Stimulated activated CD8-positive, alpha-beta memory T cell treated with anti-CD3 and anti-CD28 coated beads, Interleukin-4, amount 100 ng/mL, for 1 hour (primary cell): ENCODE measurements at places on chromosomes 11 and 22.

DNA sequence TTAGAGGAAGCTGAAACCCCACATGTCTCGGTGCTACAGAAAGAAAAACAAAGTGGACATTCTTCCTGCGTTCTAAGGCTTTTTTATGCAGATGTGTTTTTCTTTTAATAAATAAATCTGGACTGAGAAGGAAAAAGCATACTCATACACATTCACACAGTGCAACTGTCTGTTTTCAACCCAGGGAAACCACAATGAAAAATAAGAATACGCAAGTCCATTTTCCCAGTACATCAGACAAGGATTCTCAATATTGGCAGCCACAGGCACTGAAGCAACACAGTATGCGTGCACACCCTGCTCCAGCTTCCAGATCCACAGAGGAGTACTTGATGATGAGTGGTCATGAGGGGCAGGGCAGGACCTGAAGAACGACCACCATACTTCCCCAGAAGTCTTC lies 86.9 kb downstream of the ETS1 start:
- no peak for DNase-seq

GRCh38 chr11:114075891-114076441 lies 16.5 kb downstream of the ZBTB16 start:
- no peak for DNase-seq

DNA sequence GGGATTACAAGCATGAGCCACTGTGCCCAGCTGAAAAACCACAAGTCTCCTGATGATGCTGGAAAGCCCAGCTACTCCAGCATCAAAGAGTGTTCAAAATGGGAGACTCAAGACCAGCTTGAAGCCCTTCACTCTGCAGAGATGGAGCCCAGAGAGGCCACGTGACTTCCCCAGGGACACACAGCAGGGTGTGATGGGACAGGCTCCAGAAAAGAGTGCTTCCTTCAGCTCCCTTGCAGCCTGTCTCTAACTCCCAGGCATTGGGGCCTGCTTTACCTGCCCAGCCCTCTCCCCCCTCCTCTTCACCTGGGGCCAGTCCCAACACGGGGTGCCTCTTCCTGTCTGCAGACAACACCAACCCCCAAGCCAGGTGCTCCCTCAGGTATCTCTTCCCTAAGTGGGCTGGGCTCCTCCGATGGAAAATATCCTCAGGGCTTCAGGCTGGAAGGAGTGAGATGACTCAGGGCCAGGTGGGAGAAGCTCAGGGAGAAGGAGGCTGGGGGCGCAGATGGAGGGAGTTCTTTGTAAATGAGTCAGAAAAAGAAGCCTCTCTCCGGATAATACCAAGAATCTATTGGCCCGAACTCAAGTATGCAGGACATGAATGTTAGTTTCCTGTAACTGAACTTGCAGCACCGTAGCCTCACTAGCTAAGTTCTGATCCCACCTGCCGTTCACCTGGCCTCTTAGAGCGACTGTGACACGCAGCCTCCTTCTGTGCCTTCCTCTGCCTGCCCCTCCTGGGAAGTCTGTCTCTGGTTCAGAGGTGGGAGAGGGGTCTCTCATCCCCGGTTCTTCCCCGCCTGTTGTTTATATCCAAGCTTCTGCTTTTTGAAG lies 326.6 kb downstream of the MN1 start:
- DNase-seq, result no peak

DNA sequence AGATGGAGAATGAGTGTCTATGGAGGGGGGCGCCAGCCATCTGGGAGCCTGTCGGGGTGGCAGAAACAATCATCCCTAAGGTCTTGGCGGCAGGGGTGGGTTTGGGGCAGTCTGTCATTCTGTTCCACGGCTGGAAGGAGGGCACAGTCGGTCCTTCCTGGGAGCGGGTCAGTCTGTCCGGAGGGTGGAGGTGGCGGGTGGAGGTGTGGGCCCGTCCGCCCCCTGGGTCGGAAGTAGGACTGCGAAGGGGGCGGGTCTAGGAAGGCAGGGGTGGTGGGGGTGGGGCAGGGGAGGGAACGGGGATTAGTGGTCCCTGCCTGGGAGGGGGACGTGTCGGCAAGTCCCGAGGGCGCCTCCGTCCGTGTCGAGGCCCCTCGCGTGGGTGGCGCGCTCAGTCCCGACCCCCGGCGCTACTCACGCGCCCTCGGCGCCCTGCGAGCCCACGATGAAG lies 461 bp downstream of the TBC1D10A start:
- DNase-seq, result no peak

DNA sequence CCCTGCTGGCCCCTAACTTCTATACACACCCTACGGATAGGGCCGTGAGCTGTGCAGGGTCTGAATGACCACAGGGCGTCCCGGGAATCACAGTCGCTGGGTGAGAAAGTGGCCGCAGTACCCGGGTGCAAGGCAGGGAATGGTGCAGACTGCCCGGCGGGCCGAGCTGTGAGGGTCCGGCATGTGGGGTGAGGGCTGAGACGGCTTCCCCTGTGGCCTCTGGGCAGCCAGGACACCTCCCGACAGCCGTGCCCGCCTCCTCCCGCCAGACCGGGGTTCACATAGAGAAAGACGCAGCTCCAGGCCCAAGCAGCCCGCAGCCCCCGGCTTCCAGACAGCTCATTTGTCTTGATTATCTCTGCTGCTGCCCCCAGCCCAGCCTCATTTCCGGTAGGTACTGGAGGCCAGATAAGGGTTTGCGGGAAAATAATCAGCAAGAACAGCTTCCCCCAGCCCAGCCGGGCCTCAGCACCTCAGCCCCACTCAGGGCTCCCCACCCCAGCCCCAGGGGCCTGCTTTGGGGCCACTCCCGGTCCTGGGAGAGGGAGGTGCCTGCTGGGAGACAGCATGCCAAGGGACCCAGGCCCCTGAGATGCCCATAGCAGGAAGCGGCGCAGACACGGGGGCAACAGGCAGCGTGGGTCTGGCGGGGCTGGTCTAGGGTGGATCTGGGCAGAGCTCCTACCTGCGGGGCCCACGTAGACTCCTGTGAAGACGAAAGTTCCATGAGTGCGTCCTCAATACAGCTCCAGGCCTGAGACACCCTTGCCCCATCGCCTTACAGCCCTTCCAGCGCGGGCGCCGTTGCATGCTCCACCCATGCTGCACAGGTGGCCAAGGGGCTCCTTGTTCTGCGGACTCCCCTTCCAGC lies 123.1 kb downstream of the BRD1 start:
- no peak for DNase-seq

DNA sequence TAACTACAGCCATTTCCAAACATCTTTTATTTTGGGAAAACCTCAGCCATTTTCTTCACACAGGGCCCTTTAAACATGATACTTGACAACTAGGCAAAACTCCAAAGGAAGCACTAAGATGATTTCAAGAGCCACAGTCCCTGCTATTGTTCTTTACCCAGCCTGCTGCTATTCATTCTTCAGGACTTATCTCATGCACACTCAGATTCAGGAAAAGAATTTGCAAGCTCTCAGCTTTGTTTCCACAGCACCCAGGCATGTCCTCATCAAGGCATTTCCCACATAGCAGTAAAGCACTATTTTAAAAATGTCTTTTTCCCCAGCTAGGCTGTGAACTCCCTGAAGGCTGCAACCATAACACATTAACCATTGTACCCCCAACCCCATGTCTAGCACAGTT lies 609.3 kb upstream of the CCDC90B start:
- no peak for DNase-seq

- DNase-seq, result no peak
These were observed 30.5 kb upstream of the FNBP4 start for GRCh38 chr11:47797633-47798032.

- DNase-seq, result no peak
These were observed 2.9 kb downstream of the CHID1 start for GRCh38 chr11:907668-908067.

DNA sequence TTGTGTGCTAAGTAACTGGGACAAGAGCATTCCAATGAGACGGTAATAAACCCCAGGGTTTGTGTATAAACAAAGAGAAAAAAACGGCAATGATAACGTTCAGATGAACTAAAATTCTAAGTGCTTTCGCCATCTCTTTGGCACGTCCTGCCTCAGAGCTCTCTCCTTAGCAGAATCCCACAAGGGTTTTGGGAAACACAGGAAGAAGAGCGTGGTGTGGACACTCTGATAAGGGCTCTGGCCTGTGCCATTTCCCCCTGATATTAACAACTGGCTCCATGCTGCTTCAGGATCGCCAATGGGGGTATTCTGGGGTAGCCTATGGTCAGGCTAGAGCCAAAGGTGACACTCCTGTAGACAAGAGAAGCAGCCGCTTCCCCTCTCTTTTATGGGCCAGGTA lies 18.4 kb downstream of the ABCC8 start:
- no peak for DNase-seq

DNA sequence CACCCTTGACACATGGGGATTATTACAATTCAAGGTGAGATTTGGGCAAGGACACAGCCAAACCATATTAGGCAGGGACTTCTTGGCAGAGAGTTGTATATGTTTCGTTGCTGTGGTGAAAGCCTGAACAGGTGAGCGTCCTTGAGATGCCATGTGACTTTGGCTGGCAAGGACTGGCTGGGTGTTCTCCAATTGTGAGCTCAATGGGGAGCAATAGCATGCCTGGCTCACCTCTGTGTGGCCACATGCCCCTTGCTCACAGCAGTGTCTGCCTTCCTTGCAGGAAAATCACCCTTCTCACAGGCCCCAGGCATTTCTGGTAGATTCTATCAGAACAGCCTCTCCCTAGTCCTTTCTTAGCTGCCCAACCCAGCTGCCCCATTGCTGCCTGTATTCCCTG lies 105.5 kb downstream of the PARVA start:
- DNase-seq, result no peak

- no peak for DNase-seq
These were observed 103.1 kb downstream of the NAT10 start for GRCh38 chr11:34208266-34209135.

DNA sequence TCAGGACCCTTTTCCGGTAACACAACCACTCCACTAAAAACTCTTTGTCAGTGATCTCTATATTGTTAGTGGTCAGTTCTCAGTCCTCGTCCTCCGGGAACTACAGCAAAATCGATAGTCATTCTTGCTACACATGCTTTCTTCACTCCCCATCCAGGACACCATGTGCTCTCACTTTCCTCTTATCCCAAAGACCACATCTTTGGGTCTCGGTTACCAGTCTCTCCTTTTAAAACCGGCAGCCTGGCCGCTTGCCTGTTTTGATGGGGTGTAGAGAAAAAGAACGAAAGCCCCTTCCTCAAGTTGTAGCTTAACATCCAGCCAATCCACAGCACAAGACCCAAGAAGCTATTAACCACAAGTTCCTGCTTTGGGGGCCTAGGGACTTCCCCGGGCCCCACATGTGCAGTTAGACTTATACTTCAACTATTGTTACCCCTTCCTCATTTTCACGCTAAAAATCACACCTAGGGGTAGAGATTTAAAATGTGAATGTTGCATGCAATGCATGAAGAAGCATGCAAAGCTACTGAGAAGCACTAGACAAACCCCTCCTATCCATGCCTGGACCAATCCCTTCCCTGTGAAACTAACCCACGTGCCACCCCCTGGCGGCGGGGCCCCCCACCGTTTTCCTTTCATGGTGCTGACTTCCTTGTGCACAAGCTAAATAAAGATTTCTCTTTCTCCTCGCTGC lies 1.5 kb upstream of the TOLLIP start:
- peak; percentile 36 for DNase-seq

- DNase-seq, result no peak
These were observed 34.3 kb downstream of the USP28 start for GRCh38 chr11:113840932-113841664.
